ENCODE measurements at places on chromosomes 12 and 14. TPM values are rescaled to one million over a fixed set of nuclear protein-coding genes. Genes with fewer than 3 reads are reported as not detected.

Gene CCDC197
- not detected for total RNA-seq

Gene CLEC2D
- 1.1 TPM for total RNA-seq

Gene PSMC6
- 73.4 TPM for total RNA-seq

Gene LRRIQ1
- not detected for total RNA-seq

Gene DDIT3
- total RNA-seq = 9.7 TPM

Gene STAC3
- 0.94 TPM for total RNA-seq

Gene SLC25A21
- 0.10 TPM for total RNA-seq

Gene SMARCC2
- total RNA-seq = 94.0 TPM

Gene GPD1
- not detected for total RNA-seq

Gene RNASE12
- total RNA-seq = not detected

Gene CMA1
- total RNA-seq = not detected

DNA sequence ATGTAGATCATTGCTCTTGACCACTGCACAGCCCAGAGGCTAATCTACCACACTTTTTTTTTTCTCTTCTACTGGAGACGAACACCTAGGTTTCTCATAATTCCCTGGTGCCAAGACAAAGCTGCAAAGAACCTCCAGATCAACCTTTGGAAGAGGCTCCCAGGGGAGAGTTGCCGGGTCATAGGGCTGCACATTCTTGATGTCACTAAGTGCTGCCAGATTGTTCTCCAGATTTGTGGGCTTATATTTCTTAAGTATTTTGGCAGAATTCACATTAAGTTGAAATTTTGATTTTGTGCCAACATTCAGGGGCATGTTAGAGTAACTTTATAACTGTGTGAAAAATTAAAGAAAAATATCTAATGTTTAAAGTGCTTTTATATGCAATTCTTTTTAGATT is 13.5 kb upstream of the PDZRN4 start:
- DNase-seq = no peak

GRCh38 chr14:96455588-96455987 is 46.6 kb upstream of the PAPOLA start:
- DNase-seq = no peak

- DNase-seq = no peak
Observed at GRCh38 chr12:109296431-109296830, 12.7 kb downstream of the FOXN4 start.

- DNase-seq = no peak
Observed at GRCh38 chr14:65117769-65118745, 15.7 kb upstream of the MAX start.

GRCh38 chr14:50501642-50502041 is 30.7 kb downstream of the MAP4K5 start:
- peak; percentile 59 for DNase-seq

DNA sequence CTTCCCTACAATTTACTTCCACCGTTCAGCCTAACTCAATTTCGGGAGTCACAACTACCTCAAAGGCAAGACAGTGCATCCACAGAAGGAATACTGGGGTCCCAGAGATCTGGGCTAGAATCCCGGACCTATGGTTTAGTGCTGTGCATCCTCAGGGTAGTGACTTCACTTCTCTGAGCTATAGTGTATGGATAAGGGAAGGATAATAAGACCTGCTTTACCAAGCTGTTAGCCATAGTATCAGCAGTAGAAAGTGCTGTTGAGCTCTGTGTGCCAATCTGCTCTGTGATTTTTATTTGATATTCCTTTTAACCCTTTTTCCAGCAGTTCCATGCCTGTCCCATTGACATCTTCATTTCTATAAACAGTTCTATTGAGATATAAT is 1044.3 kb downstream of the BCL11B start:
- no peak for DNase-seq

- DNase-seq = no peak
Observed at GRCh38 chr12:28388879-28389278, 198.6 kb downstream of the CCDC91 start.

- DNase-seq = no peak
Observed at GRCh38 chr12:13812168-13812567, 169.2 kb downstream of the GRIN2B start.

GRCh38 chr12:113688313-113688712 is 216.6 kb upstream of the LHX5 start:
- no peak for DNase-seq

DNA sequence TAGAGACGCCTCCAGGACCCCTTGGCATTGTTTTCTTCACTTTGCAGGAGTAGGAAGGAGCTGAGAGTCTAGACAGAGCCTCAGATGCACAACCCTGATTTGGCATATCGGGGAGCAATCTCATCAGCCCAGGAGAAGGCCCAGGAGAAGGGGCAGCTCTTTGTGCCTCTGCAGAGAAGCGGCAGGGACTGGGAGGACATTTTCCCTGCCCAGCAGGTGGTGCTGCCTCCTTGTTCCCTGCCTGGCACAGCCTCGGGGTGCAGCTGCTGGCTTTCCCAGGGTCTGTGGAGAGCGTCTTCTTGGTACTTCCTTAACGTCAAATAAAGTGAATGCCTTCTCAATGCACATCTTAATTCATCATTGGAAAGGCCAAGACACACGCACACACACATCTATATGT is 419.5 kb downstream of the TMEM121 start:
- no peak for DNase-seq

DNA sequence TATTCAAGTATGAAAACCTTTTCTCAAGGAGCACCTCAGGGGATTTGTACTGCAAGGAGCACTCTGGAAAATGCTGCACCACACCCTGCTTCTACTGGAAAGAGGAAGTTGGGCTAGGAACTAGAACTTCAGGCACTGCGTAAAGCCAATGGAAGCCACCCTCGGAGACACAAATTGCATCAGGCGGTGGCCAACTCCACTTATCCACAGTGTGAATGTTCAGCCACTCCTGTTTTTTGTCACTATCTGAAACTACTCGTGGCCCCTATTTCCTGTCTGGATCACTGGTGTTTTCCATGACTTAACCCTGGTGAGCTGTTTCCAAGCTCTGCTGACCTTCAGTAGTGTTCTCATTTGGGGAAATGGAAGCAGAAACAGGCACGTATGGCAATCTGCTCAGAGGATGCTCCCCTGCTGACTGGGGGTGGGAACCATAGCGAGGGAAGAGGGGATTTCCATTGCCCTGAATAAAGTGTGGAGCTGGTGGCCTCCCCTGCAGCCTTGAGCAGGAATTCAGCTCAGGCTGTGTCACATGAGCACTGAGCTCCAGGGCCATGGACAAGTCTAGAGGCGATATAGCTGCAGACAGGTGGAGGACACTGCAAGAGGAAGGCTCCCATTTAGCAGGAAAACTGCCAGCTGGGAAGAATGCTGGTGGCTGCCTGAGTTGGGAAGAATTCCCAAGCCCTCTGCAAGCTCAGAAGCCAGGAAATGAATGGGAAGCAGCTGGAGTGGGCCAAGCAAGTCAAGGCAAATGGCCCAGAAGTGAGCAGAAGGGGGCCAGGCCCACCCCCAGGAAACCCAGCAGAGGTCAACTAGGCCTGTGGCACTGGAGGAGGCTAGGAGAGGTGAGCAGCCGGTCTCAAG is 50.5 kb upstream of the RAP1B start:
- DNase-seq = no peak

DNA sequence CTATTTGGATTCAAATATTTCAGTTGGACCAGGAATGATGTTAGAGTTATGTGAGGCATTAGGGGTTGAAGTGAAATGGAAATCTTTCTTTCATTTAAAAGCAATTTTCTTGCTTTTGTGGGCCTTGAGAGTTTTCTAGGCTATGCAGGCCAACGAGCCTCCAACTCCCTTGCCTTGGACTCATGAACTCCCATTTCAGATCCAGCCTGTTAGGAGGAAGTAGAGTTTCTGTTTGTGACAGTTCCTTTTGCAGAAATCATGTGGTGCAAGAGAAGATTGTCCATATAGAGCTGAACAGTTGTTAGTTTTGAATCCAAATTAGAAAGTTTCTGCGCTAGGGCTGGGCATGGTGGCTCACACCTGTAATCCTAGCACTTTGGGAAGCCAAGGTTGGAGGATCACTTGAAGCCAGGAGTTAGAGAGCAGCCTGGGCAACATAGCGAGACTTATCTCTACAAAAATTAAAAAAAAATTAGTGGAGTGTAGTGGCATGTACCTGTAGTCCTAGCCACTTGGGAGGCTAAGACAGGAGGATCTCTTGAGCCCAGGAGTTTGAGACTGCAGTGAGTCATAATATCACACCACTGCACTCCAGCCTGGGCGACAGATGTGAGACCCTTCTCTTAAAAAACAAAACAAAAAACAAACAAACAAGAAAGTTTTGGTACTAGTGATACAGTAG is 47.3 kb upstream of the MED13L start:
- no peak for DNase-seq

DNA sequence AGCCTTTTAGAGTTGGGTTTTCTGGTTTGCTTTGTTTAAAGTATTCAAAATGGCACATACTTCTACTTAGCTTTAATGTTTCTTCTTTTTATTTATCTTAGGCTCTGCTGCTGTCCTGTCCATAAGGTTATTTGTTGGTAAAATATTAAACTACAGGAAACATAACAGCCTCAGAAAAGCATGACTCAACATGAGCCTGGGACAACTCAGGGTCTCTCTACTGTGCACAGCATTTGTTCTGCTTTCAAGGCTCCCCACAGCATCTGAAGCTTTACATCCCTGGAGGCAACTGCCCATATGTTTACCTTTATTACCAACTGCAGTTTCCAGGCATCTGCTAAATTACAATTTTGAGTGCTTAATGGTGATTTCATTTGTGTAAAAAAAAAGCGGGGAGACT is 954.2 kb upstream of the FBXO33 start:
- no peak for DNase-seq

GRCh38 chr14:90419200-90419599 is 22.4 kb downstream of the CALM1 start:
- DNase-seq = peak; percentile 87

GRCh38 chr12:45816652-45817051 is 87.1 kb downstream of the ARID2 start:
- no peak for DNase-seq

DNA sequence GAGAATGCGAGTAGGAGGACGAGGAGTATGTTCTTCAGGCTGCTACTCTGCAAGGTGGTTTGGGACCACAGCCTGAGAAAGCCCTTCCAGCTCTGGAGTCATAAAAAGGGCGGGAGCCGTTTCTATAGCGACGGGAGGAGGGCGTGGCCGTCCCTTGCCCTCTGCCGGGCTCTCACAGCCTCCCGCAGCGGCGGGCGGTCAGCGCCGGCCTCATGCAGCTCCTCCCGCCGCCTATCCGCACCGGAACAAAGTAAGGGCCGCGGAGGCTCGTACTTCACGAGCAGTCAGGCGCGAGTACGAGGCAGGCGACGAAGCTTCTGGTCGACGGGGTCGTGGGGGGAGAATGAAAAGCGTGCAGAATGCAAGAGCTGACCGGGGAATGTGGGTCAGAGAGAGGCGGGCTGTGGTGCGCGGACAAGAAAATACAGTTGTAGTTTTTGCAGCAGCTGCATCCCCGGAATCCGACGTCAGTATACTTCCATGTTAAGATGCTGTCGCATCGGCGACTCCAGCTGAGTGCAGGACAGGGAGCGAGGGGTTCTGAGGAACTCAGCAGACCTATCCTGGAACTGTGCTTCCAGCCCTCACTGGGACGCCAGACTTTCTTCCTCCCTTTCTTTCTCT is at the start of gene DYRK4:
Gene DYRK4, plus strand, starts transcription at position 175 of the 624 bp plus-strand sequence. Its CDS starts 38 bp downstream, at position 213.
- peak; percentile 52 for DNase-seq

GRCh38 chr14:103085106-103086091 is 1.4 kb downstream of the LBHD2 start:
- no peak for DNase-seq

GRCh38 chr12:4160314-4161040 is 113.1 kb upstream of the CCND2 start:
- no peak for DNase-seq

GRCh38 chr12:49967042-49967776 is 5.5 kb downstream of the AQP5 start:
- peak; percentile 71 for DNase-seq

GRCh38 chr14:99146616-99147365 is 125.2 kb downstream of the BCL11B start:
- no peak for DNase-seq

DNA sequence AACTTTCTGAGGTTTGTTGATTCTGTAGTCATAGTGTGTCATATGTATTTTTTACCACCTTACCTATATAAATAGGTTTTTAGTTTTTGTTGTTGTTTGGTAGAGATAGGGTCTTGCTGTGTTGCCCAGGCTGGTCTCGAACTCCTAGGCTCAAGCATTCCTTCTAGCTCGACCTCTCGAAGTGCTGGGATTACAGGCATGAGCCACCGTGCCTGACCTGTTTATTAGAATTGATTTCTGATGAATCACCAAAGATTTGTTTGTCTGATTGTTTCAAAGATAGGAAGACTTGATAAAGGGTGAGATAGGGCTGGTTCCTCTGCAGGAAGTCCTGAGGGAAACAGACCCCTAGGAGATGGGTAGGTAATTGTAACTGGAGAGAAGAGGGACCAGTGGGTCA is 481.6 kb downstream of the PCNX1 start:
- DNase-seq = no peak

DNA sequence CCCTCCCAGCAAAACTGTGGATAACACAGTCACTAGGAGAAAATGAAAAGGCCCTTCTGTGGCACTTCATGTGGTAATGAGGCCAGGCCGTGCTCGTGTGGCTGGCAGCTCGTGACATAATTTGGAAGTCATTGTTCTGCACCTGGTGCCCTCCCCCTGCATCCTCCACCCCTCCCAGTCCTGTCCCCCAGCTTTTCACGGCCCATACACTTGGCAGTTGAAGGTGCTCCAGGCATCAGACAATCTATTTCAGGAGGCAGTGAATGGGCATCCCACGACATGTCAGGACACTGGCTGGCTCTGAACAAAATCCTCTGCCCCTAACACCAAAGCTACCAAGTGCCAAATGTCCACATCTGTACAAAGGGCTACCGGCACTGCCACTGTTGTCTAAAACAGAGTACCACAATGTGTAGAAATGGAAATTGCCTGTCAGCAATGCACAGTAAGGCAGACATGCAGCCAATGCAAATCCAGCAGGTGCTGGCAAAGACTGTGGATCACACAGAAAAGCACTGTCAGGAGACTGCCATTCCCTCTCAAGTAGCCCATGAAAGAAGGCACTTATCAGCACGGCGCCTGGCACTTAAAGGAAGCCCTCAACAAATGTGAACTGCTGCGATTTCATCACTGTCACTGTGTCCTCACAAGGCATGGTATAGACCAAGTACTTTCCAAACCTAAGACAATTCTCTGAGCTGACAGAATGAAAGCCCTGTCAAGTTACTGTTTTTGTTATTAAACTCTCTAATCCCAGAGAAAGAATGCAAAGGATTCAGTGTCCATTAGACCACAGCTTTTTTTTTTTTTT is 39.1 kb downstream of the CORO1C start:
- no peak for DNase-seq

DNA sequence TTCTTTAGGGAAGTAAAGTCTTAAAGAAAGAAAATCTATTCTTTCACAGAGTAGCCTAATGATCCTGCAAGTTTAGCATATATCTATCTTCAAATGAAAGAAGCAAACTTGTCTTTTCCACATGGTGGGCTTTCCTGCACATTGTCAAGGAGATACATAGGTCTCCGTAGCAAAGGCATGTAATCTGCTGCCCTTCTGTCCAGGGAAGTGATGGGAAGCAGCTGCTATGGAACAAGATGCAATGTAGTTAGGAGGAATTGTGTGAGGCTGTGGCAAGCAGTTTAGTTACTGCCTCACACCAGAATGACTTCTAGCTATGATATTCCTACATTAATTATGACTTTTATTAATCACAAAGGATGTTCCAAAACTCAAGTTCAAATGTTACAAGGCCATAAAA is 174.4 kb downstream of the PDZRN4 start:
- DNase-seq = no peak

All from HFFc6 (cell line).